ENCODE measurements at places on chromosomes 13 and 19. TPM values are rescaled to one million over a fixed set of nuclear protein-coding genes. Genes with fewer than 3 reads are reported as not detected.

C19orf67 gene
- total RNA-seq: not detected

PEX11G gene
- 1.1 TPM for total RNA-seq

PDX1 gene
- not detected for total RNA-seq

AP1M2 gene
- total RNA-seq: not detected

IRGC gene
- total RNA-seq: not detected
